ENCODE measurements at places on chromosomes 5 and 9.

GRCh38 chr5:172550996-172551395, 90.1 kb upstream of the NEURL1B start:
- DNase-seq, result no peak

DNA sequence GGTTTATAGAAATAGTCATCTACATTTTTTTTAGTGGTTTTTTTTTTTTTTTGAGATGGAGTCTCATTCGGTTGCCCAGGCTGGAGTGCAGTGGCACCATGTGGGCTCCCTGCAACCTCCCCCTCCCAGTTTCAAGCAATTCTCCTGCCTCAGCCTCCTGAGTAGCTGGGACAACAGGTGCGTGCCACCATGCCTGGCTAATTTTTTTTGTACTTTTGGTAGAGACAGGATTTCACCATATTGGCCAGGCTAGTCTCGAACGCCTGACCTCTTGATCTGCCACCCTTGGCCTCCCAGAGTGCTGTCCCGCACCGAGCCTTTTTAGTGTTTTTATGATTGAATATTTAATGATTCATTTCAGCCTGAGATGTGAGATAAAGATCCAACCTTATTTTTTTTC, 27.3 kb downstream of the ANKRD33B start:
- no peak for DNase-seq

- DNase-seq, result no peak
Measured at GRCh38 chr5:148436029-148436428, 52.3 kb downstream of the FBXO38 start.

DNA sequence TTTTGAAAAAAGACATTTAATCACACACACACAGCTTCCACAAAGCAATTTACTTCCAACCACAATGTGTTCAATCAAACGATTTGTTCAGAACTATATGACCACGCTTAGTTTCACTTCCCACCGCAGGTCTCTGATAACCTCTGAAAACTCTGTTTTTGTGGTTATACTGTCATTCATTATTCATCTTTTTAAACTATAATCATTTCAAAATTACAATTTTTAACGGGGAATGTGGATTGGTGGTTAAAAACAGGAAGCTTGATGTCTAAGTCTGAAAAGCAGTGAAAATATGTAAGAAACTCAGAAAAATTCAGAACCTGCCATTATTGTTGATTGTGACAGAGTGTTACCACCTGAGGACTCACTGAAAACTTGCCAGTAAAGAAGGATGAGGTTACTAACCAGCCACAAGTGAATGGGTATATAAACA, 12.7 kb upstream of the TMEM174 start:
- DNase-seq, result peak; percentile 92

GRCh38 chr5:66829826-66830225, 233.6 kb downstream of the MAST4 start:
- DNase-seq, result no peak

DNA sequence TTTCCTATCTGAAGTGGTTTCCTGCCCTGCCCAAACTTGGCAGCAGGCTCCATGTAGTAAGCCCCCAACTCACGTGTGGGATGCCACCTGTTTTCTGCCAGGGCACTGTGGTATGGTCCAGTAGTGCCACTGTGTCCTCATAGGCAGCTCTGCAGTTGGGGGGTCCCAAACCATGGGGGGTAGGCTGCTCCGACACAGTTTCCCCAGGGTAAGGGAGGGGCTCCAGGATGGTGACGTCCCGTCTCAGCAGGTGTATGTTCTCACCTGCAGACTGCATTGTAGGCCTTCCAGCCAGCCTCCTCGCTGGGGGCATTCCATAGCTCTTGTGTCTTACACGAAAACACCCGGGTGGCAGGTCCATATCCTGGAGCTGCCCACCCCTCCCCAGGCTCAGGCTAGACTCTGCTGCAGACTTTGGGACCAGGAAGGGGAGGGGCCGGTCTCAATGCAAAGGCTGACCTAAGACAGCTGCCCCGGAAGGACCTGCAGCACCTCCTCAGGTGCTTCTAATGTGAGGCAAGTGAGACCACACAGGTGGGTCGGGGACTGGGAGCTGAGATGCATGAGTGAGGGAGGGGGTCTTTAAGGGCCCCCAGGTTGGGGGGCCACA, 330.5 kb upstream of the IRX4 start:
- no peak for DNase-seq

DNA sequence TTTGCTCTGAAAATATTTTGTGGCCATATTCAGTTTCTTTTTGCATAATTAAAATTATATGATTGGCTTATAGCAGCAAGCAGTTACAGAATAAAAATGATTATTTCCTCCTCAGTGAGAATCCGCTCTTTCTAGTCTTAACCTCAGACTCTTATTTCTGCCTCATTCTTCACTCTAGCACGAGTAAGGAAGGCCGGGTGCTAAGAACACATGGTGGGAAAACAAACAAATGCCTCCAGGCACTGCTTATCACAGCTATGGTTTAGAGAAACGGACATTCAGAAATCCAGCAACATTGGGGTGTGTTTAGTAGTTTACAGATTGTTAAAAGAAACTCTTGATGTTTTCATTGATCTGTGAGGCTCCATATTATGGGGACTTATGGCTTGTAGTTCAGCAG, 168.7 kb downstream of the KDM4C start:
- DNase-seq, result no peak

- peak; percentile 62 for DNase-seq
Measured at GRCh38 chr5:63963080-63963735, 963 bp upstream of the HTR1A start.

DNA sequence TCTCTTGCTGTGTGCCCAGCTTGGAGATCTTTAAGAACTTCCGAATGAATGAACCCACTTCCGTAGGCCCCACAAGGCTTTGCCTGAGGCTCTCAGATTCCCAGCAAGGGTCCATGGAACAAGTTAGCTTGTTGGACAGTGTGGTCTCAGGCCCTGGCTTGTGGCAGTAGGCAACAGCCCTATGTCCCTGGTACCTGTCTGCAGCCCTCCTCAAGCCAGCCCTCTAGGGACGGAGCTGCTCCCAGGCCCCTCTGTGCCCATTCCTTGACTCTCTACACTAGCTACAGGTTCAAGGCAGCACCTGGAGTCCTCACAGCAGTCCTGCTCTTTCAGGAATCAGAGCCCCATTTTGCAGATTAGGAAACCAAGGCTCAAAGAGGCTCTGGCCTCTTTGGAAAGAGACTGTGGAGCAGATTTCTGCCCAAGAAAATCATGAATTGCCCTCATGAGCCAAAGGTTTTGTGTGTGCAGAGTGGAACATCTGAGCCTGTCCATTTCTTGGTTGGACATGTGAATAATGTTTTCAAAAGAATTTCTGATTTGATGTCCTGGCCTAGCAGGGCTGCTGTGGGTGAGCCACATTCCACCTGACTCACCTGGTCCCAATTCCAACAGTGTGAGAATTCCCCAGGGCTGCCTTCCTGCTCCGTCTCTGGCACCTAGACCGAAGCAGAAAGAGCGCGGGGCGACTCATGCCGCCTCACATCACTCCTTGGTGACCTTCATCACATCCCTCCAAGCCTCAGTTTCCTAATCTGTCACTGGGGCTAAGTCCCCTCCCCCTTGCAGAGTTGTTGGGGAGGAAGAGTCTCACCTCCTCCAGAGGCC, 131.7 kb downstream of the BARX1 start:
- DNase-seq, result no peak

Measured in Jurkat, Clone E6-1 (cell line).